IMR-90 (cell line): ENCODE measurements at places on chromosomes 3 and 15.

- DNase-seq, result peak; percentile 10
Measured at GRCh38 chr3:158671821-158672214, 630 bp downstream of the LXN start.

DNA sequence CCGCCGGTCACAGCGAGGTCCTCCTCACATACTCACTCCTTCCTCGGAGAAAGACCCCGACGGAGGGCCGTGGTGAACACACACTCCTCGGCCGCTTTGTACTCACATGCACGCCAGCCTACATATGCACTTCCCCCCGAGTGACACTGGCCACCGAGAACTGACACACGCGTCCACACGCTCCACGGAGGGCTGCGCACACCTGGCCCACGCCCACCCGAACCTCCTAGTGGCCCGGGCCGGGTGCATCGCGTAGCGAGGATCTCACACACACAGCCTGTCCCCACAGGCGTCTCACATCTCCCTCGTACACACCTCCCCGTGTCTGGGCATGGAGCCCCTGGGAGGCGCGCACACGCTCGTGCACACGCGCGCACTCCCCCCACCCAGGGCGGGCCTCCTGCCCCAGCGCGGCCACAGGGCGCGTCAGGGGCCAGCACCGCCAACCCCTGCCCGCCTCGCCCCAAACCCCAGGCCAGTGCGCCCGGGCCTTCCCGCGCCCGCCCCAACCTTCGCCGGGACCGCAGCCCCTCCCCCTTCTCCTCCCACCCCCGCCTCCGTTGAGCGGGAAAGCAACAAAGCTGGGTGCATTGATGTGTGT is 411 bp upstream of the C3orf70 start:
- no peak for DNase-seq

DNA sequence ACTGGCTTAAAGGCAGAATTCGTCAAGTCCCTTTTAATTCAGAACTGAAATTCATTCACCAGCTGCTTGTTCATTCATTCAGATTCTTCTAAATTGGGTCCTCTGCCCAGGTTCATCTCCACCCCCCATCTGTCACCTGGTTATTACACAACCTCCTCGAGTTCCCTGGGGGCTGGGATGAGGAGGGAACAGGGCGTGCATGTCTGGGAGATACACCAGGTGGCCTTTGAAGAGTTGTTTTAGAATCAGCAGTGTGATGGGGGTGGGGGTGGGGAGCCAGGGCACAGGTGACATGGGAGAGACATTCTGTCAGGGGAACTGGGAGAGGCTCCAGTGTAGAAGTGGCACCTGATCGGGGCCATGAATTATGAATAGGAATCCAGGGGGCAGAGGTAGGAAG is 8.2 kb downstream of the SNX33 start:
- no peak for DNase-seq

DNA sequence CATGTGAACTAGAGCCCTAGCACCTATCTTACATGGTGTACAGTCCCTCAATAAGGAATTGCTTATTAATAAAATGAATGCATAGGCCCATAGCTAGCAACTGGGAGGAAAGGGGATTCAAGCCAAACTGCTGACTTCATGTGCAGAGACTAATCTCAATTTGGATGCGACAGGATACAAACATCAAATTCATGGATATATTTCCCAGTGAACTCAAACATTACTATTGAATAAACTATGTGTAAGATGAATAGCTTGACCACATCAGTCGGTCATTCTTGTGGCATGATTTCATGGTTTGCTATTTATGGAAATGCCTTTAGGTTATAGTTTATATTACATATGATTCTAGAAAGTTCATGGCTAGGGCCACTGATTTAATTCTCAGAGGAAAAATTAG is 268.6 kb upstream of the SLITRK3 start:
- peak; percentile 88 for DNase-seq

DNA sequence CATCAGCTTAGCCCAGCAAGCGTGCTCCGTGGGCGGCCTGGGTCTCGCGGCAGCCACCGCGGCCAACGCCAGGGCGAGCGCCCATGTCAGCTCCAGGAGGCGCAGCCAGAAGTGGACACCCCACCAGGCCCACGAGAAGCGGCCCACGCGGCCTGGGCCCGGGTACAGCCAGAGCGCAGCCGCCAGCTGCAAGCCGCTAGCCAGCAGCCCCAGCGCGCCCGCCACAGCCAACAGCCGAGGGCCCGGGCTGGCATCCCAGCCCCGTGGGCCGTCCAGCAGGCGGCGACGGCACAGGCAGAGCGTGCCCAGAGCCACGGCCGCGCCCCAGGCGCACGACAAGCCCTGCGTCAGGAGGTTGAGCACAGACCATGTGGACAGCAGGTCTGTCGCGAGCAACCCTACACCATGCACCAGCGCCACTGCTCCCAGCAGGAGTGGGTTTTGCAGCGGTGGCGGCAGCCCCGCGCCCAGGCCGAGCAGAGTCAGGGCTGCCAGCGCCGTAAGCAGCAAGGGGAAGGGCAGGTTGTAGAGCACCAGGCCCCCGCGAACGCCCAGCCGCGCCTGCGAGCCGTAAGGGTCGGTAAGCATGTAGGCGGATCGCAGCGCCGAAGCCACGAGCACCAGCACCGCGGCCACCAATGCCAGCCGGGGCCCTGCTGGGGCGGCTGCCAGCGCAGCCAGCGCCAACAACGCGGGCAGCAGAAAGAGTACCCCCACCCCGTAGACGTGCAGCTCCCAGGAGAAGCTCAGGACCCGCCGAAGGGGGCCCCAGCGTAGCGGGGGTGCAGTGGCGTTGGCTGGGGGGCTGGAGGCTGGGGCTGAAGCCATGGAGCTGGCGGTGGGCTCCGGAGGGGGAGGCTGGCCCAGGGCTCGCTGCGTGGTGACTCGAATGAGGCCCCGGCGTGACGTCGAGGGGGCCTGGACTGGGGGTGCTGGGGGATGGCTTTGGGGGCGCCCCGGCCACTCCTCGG is 4.9 kb downstream of the PRRT3 start:
- peak; percentile 33 for DNase-seq
